ENCODE measurements at places on chromosomes 2 and 18. TPM values are rescaled to one million over a fixed set of nuclear protein-coding genes. Genes with fewer than 3 reads are reported as not detected.

SETBP1 gene
- 6.4 TPM for total RNA-seq

DNA sequence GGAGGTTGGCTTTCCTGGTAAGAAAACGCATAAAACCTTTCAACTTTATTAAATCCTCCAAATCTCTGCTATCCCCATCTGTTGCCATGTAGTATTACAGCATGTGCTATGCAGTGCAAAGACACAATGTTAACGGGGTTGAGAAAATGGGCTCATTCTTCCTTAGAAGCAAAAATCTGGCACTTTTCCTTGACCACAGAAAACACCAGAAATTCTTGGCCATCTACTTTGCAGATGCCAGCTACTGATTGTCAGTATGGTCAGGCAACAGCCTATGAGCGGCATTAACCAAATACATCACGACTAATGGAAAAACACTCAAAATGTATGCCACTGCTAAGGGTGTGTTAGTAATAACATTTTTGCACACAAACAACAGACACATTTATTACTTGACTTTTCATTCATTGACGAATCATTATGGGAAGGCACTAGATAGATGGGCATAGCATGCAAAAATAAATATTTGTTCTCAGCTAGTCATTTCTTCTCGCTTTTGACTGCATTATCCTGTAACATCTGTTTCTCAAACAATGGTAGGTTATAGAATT, 65.2 kb upstream of the CRIM1 start:
- H3K4me1 ChIP-seq = peaks cover 9% of the 10 kb centered on the region
- peaks cover 1% of the 10 kb centered on the region for H3K27me3 ChIP-seq
- no peak overlapping the region for H3K4me3 ChIP-seq
- H3K36me3 ChIP-seq = no peaks in the 10 kb centered on the region
- H3K27ac ChIP-seq = no peak overlapping the region
- DNase-seq = no peak

DNA sequence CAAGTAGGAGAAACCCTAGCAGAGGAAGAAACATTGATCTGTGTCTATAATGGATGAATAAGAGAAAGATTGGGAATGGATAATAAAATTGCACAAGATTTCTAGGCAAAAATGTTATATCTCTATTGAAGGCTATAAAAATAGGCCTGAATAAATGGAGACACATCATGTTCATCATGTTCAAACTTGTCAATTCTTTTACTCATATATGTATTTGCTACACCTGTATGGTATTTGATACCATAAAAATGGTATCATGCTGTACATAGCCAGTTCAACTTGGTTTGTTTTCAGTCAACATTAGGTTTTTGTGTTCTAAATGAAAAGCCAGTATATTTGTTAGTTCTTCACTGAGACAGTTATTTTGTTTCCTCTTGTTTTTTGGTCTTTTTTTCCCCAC, 132.2 kb upstream of the RNF152 start:
- no peaks in the 10 kb centered on the region for H3K4me1 ChIP-seq
- no peak overlapping the region for H3K27ac ChIP-seq
- no peaks in the 10 kb centered on the region for H3K36me3 ChIP-seq
- H3K4me3 ChIP-seq = no peak overlapping the region
- peaks cover 4% of the 10 kb centered on the region for H3K27me3 ChIP-seq

FSHR gene
- total RNA-seq = not detected

- H3K4me3 ChIP-seq = no peak overlapping the region
- no peaks in the 10 kb centered on the region for H3K36me3 ChIP-seq
- no peak for DNase-seq
- peaks cover 4% of the 10 kb centered on the region for H3K4me1 ChIP-seq
- H3K27me3 ChIP-seq = no peaks in the 10 kb centered on the region
These were observed 30.2 kb upstream of the IL1R2 start for GRCh38 chr2:101961338-101962191.

GPBAR1 gene
- total RNA-seq = 0.14 TPM

DNA sequence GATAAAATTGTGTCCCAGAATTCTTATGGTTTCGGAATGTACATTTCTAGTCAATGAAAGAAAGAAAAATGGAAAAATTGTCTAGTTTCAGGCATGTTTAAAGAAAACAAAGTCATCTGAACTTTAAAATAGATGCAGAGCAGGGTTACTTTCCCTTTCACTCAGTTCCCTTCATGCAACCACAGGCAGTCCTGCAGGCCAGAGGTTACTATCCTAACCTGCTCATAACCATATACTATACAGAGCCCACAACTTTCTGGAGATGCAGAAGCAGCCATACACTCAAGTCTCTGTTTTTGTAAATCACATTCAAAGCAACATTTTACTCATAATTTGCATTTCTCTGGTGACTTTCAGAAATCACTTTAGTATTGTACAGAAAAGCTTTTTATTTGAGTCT, 690.3 kb downstream of the MBD2 start:
- H3K27ac ChIP-seq = no peak overlapping the region
- no peaks in the 10 kb centered on the region for H3K27me3 ChIP-seq
- no peak for DNase-seq
- no peak overlapping the region for H3K4me3 ChIP-seq

MOGAT1 gene
- not detected for total RNA-seq

SERPINB4 gene
- total RNA-seq = not detected

GRCh38 chr2:224579411-224579810, 5.8 kb downstream of the CUL3 start:
- H3K4me1 ChIP-seq = peaks cover 84% of the 10 kb centered on the region
- H3K36me3 ChIP-seq = peaks cover 21% of the 10 kb centered on the region
- H3K27me3 ChIP-seq = no peaks in the 10 kb centered on the region
- peak overlapping the region; percentile 11 for H3K4me3 ChIP-seq

SCN9A gene
- not detected for total RNA-seq

GRCh38 chr18:28647961-28648360, 471.0 kb upstream of the CDH2 start:
- H3K4me3 ChIP-seq = no peak overlapping the region
- no peaks in the 10 kb centered on the region for H3K4me1 ChIP-seq
- H3K36me3 ChIP-seq = no peaks in the 10 kb centered on the region
- H3K27ac ChIP-seq = no peak overlapping the region
- H3K27me3 ChIP-seq = no peaks in the 10 kb centered on the region

GRCh38 chr2:24429197-24430074, 61.6 kb upstream of the NCOA1 start:
- no peak overlapping the region for H3K4me3 ChIP-seq
- H3K36me3 ChIP-seq = no peaks in the 10 kb centered on the region
- H3K27me3 ChIP-seq = no peaks in the 10 kb centered on the region
- no peak for DNase-seq
- no peaks in the 10 kb centered on the region for H3K4me1 ChIP-seq

DNA sequence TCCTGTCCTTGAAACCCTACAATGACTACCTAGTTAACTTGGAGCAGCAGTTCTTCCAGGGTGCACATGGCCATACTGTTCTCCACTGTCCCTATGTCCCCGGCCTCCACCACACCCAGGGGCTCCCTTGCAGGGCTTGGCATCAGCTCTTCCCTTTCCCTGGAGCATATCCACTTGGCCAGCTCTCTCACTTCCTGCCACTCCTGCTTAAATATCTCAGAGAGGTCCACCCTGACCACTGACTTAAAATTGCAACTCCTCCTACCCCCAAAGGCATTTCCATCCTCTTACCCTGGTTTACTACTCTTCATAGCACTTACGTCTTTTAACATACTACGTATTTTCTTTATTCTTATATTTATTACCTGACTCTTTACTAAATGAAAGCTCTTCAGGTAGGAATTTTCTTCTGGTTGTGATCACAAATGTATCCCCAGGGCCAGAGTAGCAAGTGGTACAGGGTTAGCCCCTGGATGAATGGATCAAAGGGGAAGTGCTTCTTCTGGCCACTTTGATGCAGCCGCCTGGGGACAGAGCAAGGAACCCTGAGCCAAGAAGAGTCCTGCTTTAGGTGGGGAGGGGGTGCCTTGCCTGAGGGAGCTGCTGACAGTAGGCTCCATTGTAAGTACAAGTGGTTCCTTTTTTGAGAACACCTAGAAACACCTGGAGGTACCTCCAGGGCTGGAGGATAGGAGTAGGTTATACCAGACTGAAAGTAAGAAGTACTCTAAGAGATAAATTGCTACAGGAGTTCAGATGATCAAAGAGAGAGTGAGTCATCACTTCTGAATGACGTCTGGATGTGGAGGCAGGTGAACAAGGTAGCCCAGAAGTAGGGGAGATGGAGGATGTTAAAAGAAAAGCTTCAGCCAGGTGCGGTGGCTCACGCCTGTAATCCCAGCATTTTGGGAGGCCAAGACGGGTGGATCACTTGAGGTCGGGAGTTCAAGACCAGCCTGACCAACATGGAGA, 82.2 kb downstream of the SOCS6 start:
- no peaks in the 10 kb centered on the region for H3K27me3 ChIP-seq
- no peak for DNase-seq
- no peak overlapping the region for H3K27ac ChIP-seq
- H3K36me3 ChIP-seq = no peaks in the 10 kb centered on the region
- H3K4me1 ChIP-seq = no peaks in the 10 kb centered on the region

DNA sequence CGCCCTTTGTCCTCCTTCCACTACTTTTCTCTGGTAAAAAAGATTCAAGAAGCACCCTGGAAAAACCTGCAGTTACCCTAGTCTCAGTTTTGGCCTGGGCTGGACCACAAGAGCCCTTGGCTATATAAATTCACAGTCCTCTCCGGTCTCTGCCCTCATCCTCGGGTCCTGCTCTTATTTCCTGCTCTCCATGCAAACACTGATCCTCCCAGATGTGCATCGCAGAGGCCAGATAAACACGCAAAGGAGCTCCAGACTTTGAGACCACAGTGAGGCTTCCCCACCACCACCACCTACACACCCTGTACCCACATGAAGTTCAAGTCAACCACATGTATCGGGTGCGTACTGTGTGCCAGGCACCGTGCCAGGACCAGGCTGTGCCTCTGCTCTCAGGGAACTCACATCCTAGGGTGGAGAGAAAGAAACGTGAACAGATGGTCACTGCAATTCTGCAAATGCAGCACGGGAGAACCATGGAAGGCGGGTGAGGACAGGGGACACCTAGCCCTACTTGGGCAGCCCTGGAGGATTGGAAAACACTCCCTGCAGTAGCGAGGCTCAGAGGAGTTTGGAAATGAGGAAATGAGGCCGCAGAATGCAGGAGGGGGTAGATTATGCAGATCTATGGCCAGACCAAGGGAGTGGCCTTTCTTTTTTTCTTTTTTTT, 7.4 kb downstream of the CTDSP1 start:
- H3K36me3 ChIP-seq = peaks cover 17% of the 10 kb centered on the region
- H3K27me3 ChIP-seq = peaks cover 5% of the 10 kb centered on the region
- peak; percentile 74 for DNase-seq

- H3K4me3 ChIP-seq = no peak overlapping the region
- H3K36me3 ChIP-seq = peaks cover 41% of the 10 kb centered on the region
- DNase-seq = no peak
These were observed 4.1 kb downstream of the ASB1 start for GRCh38 chr2:238430781-238431180.

DNA sequence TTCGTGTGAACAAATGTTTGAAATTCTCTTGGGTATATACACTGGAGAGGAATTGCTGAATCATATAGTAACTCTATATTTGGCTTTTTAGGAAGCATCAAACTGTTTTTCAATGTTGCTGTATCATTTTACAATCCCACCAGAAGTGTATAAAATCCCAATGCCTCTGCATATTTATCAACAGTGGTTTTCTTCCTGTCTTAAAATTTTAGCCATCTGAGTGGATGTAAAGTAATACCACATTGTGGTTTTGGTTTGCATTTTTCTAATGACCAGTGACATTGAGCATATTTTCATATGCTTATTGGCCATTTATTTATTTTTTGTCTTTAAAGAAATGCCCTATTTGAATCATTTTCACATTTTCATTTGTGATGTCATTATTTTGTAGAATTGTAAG, 22.8 kb upstream of the LRP1B start:
- H3K4me3 ChIP-seq = no peak overlapping the region
- H3K27ac ChIP-seq = no peak overlapping the region
- no peaks in the 10 kb centered on the region for H3K27me3 ChIP-seq

DNA sequence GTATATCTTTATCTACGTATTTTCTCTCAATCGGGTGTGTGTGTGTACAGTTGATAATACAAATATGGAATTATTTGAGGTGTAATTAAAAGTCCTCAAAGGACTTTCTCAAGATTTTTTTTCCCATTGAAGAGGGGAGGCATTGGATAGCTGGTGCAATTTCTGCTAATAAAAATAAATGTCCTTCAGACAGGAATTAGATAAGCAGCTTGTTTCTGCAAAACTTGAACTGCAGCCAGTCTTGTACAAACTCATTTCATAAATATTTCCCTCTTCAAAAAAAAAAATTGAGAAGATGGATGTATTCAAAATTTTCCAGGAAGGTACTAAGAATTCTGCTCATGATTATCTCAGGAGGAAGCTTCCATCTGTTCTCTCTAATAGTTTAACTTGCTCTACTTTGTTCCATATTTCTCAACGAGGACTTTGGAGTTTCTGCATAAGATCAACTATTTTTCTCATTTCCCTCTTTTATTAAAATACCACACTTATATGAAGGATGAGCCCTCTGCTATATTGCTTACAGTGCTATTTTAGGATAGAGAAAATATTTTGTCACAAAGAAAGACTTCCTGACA, 33.0 kb upstream of the GLS start:
- H3K4me3 ChIP-seq = no peak overlapping the region
- H3K27ac ChIP-seq = no peak overlapping the region
- H3K27me3 ChIP-seq = peaks cover 1% of the 10 kb centered on the region
- peaks cover 22% of the 10 kb centered on the region for H3K4me1 ChIP-seq

DNA sequence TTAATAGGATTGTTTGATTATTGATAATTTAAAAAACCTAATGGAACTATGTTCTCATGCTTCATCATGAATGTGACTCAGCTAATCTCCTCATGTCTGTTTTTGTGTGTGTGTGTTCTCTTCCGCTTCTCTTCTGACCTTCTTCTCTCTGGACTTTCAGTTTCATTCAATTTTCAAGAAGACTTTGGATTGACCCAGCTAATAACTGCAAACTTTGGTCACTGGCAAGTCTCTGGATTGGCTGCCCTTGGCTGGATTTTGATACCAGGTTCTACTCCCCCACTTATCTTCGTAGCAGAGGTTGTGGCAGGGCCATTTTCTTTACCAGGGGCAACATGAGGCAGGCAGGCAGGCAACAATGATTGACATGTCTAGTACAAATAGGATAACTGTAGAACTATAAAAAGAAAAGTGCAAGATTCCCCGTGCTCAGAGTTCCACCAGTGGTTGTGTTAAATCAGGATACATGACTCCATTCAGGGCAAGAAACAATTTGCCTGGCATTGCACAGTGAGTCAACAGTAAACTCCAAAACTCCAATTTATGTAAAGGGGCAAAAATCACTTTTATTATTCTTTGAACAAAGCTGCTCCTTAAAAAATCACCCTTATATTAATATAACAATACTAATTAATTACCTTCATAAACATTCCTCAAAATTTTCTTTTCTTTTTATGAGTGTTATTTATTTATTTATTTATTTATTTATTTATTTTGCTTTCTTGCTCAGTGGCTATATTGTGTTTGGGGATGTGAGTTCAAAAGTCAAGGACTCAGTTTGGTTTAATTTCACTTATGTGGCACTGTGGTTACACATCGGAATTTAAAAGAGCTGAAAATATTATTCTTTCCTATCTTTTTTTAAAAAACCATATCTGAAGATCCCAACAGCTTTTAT, 167.6 kb downstream of the RND3 start:
- H3K36me3 ChIP-seq = no peaks in the 10 kb centered on the region
- H3K4me3 ChIP-seq = no peak overlapping the region
- H3K27ac ChIP-seq = no peak overlapping the region
- H3K4me1 ChIP-seq = no peaks in the 10 kb centered on the region
- H3K27me3 ChIP-seq = no peaks in the 10 kb centered on the region

KCNJ3 gene
- not detected for total RNA-seq

RABL2A gene
- total RNA-seq = 14.7 TPM

- DNase-seq = no peak
- H3K27me3 ChIP-seq = no peaks in the 10 kb centered on the region
- H3K27ac ChIP-seq = no peak overlapping the region
- H3K36me3 ChIP-seq = no peaks in the 10 kb centered on the region
- no peak overlapping the region for H3K4me3 ChIP-seq
- no peaks in the 10 kb centered on the region for H3K4me1 ChIP-seq
These were observed 44.3 kb downstream of the CALCRL start for GRCh38 chr2:187403568-187404260.

HOXD9 gene
- total RNA-seq = not detected
